ENCODE measurements at places on chromosomes 4 and X.

- DNase-seq: no peak
Measured at GRCh38 chr4:13396161-13396560, 88.0 kb downstream of the RAB28 start.

DNA sequence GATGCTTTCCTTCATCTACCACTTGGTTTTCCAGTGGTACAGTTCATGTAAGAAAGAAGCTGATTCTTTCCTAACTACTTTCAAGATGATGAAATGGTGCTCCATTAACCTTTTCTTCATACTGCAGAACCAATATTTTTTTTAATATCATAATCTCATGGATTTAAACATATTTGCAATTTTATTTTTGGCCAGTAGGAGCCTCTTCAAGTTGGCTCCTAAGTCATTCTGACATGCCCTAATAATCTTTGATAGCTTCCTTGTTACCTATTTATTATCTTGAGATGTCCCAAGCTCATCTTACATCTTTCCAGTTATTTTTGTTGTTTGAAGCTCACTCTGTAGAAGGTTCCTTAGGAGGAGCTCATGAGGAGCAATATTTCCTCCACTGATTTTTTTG is 170.2 kb downstream of the APBB2 start:
- DNase-seq: no peak

DNA sequence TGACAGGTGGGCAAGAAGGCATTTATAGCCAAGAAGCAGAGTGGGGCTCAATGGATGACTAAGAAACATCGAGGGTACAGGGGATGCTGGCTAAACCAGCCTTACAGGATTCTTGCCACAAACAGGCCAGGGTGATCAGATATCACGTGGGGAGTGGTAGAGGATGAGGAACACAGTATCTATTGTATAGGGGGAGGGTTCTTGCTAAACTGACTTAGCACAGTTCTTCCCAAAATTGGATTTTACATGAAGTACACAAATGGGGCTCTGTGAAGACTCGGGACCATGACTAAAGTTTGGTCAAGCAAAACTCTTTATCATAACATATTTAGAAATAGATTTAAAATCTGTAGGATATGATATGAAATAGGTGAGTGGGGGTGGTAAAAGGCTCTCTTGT is 144.0 kb upstream of the ATOH1 start:
- DNase-seq: no peak

DNA sequence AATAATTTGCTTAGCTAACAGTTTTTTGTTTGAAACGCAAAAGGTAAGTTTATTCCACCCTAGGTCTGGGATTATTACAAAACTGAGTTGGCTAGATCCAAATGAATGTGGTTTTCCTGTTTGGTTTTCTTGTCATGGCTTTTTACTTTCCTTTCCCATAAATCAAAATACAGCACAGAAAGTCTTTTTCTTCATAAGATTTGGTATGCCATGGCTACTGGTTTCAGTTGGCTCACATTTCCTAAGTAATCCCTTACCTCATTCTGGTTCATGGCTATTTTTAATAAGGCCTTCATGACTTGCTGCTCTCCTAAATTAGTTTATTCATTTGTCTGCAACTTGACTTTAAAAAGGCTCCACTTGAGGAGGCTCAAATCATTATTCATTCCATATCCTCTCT is 12.9 kb upstream of the PAK3 start:
- no peak for DNase-seq

GRCh38 chr4:74619931-74620702 is 174.2 kb downstream of the BTC start:
- DNase-seq: no peak

DNA sequence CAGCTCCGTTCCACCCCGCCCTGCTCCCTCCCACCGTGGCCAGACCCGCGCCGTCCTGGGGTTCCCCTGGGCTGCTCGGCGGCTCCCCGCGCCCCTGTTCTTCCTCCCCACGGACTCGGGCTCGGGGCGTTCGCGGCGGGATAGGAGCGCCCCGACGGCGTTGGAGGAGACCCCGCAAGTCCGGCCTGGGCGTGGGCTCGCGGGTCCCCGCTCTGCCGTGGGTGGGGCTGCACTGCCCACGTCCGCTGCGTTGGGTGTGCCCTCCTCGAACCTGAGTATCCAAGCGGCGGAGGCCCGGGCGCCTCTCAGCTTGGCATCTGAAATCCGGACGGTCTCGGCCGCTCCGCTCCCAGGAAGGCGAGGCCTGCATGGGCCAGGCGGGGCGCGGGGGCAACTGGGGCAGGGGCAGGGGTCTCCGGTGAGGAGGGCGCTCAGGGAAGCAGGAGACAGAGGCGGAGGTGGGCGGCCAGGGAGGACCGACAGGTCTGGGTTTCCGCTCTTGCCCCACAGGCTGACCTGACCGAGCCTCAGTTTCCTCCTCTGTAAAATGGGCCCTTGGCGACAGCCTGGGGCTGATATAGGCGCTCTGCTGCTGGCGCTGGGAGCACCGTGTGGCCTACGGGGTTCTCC is 12.0 kb upstream of the NAT8L start:
- DNase-seq: peak; percentile 74

- no peak for DNase-seq
Measured at GRCh38 chrX:41732260-41732659, 8.3 kb downstream of the GPR82 start.

DNA sequence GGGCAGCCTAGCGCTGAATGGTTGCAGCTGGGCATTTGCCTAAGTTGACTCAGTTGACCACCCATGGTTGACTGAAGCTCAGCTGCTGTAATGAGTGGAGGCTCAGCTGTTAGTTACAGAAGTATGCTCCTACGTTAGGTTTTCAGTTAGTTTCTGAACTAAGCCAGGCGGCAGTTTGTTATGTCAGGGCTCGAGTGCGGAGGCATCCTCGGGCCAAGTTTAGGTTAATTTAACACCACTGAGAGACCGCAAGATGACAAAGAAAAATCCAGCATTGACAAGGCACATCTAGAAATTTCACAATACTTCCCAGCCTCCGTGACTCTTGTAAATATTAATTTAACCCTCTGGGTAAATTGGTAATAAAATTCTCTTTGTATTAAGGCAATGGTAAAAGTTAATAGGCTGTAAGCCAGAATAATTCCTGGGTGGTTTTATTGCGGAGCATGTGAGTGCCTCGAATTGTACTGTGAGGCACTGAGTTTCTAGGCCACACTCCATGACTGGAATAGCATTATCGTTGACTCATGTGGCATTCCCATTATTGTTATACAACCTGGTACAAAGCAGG is 33.1 kb upstream of the CDKN2AIP start:
- no peak for DNase-seq

DNA sequence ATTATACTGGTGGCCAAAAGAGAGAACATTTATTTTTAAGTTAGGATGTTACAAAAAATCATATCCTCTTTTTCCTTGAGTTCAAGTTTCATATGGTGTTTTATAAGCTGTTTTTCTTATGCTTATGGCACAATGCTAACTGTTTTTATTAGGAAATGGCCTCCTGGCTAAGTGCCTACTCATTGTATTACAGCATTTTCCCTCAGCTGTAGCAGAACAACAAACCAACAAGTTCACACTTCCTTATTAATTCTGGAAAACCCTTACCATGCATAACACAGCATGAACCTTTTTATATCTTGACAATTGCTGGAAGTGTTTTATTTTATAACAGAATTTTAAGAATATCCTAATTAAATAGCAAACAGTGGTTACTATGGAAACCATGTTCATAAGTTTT is 165.8 kb downstream of the GASK1B start:
- no peak for DNase-seq

DNA sequence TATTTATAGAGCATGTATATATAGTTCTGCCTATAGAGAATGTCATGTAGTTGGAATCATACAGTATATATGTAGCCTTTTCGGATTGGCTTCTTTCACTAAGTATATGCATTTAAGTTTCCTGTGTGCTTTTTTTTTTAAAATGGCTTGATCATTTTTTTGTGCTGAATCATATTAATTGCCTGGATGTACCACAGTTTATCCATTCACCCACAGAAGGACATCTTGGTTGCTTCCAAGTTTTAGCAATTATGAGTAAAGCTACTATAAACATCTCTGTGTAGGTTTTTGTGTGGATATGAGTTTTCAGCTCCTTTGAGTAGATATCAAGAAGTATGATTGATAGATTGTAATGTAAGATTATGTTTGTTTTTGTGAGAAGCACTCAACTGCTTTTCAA is 23.8 kb downstream of the PTTG2 start:
- DNase-seq: no peak

DNA sequence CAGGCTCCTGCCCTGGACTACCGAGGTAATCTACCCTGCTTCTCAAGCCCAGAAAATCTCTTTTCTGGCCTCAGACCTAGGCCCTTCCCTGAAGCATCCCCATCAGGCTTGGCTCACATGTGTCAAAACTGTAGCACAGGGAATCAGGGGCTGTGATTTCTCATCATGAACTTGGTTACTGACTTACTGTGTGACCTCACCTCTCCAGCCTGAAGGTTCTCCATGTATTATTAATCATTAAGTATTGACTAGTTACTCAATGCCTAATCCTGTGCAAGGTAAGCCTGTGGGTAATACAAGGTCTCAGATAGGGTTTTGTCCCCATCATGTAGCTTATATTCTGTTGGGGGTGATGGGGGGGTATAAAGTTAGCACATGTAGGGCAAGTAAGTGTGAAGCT is 6.8 kb downstream of the SRPX2 start:
- DNase-seq: no peak

DNA sequence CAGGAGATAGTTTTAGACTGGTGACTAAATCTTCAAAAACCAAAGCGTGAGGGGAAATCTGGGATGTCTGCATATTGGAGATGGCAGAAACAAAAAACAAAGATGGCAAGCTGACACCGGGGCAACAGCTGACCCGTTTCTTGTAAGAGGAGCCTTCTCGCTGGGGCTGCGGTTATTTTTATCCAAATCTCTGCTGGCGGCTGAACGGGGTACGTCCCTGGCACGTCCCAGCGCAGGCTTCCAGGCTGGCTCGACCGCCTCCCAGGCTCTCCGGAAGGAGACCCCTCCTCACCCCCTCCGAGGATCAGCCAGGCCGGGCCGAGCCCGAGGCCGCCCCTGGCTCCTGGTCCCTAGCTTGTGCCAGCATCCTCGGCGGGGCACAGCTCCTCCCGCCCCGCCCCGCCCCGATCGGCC is 403 bp downstream of the SGCB start:
- no peak for DNase-seq

GRCh38 chrX:152177497-152178269 is 39.3 kb upstream of the MAGEA10 start:
- no peak for DNase-seq

DNA sequence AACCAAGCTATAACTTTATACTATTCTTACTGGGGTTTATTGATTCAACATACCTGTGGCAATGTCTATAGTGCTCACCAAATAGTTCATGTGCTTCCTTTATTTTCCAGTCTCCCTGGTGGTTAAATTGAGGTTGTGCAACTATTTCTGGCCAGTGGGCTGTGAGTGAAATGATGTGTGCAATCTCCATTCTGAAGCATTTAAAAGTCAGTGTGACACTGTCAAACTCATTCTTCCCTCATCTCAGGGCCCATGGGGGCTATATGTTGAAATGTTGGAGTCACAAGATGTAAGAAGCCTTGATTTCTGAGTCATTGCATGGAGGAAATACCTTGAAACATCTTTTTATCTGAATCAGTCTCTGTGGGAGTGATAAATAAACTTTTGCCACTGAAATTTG is 414.3 kb upstream of the RPS6KA3 start:
- DNase-seq: no peak

DNA sequence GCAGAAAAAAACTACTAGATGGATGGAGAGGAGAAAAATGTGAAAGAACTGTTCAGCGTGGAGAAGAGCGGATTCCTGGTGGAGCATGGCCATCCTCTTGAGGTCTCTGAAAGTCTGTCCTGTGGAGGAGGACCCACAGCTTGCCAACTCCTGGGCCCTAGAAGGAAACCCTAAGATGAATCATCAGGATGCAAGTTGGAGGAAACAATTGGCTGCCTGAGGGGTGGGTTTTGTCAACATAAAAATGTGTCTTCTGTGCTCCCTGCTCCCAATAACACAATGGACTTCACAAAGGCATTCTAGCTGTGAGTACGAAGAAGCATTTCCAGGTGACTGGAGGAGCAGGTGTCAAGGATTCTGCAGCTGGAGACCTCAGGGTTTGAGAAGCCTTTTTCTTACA is 37.2 kb downstream of the CNGA2 start:
- DNase-seq: no peak

GRCh38 chr4:76499461-76499860 is 64.4 kb downstream of the SHROOM3 start:
- DNase-seq: no peak

DNA sequence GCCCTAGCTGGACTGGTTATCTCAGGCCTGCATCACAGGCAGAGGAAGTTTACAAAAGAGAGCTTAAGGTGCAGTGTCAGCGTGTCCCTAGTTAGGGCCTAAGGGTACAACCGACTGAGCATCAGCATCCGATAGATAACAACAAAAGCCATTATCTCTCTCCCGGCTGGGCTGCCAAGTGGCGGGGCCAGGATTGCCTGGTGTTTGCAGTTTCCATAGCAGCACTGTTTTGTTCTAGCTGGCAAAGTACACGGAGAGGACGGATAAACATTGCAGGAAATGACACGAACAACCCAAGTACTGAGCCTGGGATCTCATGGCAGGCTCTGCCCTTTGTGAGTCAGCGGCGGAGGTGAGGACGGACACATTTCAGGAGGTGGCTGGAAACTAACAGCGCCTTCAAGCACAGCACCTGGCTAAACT is 104.7 kb upstream of the NOCT start:
- peak; percentile 82 for DNase-seq

GRCh38 chr4:168434993-168435392 is 45.3 kb downstream of the DDX60L start:
- DNase-seq: no peak

DNA sequence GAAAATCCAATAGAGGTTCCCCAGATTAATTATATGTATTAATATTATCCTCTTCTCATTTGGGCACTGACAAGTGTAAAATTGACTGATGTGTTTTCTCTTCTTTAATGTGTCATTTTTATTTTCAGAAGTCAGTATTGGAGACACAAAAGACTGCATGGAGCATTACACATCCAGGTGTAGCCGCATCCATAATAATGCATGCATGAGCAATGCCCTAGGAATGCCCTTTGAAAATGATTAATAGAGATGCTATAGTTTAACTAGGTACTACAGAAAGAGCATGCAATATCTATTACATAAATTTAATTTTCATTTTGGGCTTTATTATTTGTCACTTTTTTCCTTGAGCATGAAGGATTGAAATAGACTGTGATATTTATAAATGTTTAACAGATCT is 509.9 kb downstream of the SPOCK3 start:
- no peak for DNase-seq

- DNase-seq: no peak
Measured at GRCh38 chrX:108171671-108172070, 80.1 kb downstream of the ATG4A start.

- DNase-seq: no peak
Measured at GRCh38 chrX:154013614-154014360, 5.9 kb downstream of the IRAK1 start.

Data from suprapubic skin (tissue), 4 donors.